HCT116 (cell line): ENCODE measurements at places on chromosomes 5 and 9. TPM values are rescaled to one million over a fixed set of nuclear protein-coding genes. Genes with fewer than 3 reads are reported as not detected.

Gene ELAVL2
- total RNA-seq = not detected

Gene SAXO1
- not detected for total RNA-seq

Gene ZBTB34
- 5.6 TPM for total RNA-seq

Gene SLC25A48
- total RNA-seq = 2.8 TPM

Gene LHFPL2
- 17.9 TPM for total RNA-seq

Gene OXCT1
- total RNA-seq = 28.1 TPM

Gene CAVIN4
- 0.59 TPM for total RNA-seq

Gene ANKRD18B
- 3.9 TPM for total RNA-seq

Gene ANXA2R
- total RNA-seq = 0.37 TPM

Gene INIP
- total RNA-seq = 28.9 TPM

Gene IFNA10
- total RNA-seq = not detected

Gene FAM81B
- not detected for total RNA-seq

Gene PHPT1
- 148 TPM for total RNA-seq

Gene PTBP3
- 102 TPM for total RNA-seq

Gene C5orf58
- total RNA-seq = not detected

Gene PCDHA11
- total RNA-seq = 0.27 TPM

Gene ADRB2
- 0.25 TPM for total RNA-seq

Gene ENDOG
- 27.2 TPM for total RNA-seq

Gene LVRN
- 1.9 TPM for total RNA-seq

Gene GPRIN1
- 14.2 TPM for total RNA-seq

Gene SMIM32
- total RNA-seq = not detected

Gene CAPSL
- not detected for total RNA-seq

Gene TSC1
- total RNA-seq = 34.5 TPM

Gene SPATA6L
- total RNA-seq = 0.57 TPM

Gene RIGI
- 5.5 TPM for total RNA-seq

Gene PCDHGA8
- total RNA-seq = not detected

Gene CCL27
- 1.0 TPM for total RNA-seq

Gene BARHL1
- total RNA-seq = not detected

Gene MUSK
- total RNA-seq = not detected

Gene LRRC70
- total RNA-seq = 0.37 TPM

Gene HTR1A
- total RNA-seq = not detected

Gene FAM193B
- total RNA-seq = 54.0 TPM

Gene DND1
- total RNA-seq = 2.3 TPM

Gene BRINP1
- not detected for total RNA-seq

Gene SMIM27
- 8.1 TPM for total RNA-seq

Gene SLC6A18
- total RNA-seq = not detected

Gene TMEM171
- 5.4 TPM for total RNA-seq

Gene ATOSB
- total RNA-seq = 10.2 TPM

Gene WDR70
- total RNA-seq = 31.1 TPM

Gene SLC22A4
- 0.59 TPM for total RNA-seq

Gene DIRAS2
- not detected for total RNA-seq

Gene REEP2
- 4.9 TPM for total RNA-seq

Gene IL13
- total RNA-seq = not detected

Gene DOLK
- 12.0 TPM for total RNA-seq

Gene JADE2
- 39.9 TPM for total RNA-seq

Gene PCDHB12
- not detected for total RNA-seq

Gene OR13C5
- not detected for total RNA-seq

Gene FOXI1
- not detected for total RNA-seq

Gene TERT
- total RNA-seq = 6.9 TPM
